Stromal cell of bone marrow (primary cell): ENCODE measurements at places on chromosomes 2 and 18.

- DNase-seq: no peak
These were observed 311.4 kb downstream of the PTPRM start for GRCh38 chr18:7878265-7879211.

DNA sequence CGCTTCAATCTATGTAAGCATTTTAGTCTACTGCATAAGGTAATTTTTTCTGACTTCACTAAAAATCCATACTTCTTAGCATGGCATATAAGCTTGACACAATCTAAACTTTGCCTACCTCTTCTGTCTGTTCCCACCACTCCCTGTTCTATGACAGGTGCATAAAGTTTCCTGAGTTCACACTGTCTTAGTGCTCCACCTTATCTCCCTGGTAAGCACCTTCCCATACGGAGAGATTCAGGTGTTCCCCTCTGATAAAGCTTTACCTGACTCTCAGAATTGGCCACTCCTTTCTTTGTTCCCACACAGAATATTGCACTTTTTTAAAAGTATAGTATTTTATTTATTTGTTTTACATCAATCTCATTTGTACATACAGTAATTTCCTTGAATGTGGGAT lies 16.8 kb upstream of the ITGA4 start:
- no peak for DNase-seq

DNA sequence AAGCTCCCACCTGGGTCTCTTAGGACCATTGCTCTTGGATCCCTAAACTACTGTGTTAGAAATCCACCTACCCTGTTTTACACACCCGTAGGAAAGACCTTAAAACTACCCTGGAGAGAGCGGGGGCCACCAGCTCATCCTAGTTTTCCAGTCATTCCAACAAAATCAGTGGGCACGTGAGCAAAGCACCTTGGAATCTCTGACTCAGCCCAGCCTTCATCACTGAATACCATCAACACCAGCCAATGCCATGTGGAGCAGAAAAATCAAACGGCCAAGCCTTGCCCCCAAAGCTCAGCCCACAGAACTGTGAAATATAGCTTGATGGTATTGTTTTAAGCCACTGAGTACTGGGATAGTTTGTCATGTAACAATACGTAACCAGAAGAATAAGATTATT lies 449.7 kb upstream of the CHAC2 start:
- DNase-seq: no peak

DNA sequence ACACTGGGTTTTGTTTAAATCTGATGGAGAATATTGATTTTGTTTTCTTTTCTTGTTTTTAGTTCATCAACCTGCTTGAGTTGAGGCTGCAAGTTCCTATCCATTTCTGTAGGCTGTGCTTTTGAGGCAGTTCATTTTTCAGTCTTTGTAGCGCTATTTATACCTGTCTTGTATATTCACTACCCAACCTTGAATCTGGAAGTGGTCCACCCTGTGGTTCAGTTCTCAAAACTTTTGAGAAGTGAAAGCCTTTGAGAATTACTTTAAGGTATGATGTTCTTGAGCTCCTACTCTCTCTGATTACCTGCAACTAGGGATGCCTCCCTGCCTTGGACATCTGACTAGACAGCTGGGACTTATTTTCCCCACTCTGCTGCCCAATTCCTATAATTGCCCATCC lies 53.5 kb upstream of the KCNE4 start:
- DNase-seq: no peak
